ENCODE measurements at places on chromosomes 4 and X.

GRCh38 chr4:10285028-10285427 is 168.4 kb upstream of the WDR1 start:
- no peak for DNase-seq

DNA sequence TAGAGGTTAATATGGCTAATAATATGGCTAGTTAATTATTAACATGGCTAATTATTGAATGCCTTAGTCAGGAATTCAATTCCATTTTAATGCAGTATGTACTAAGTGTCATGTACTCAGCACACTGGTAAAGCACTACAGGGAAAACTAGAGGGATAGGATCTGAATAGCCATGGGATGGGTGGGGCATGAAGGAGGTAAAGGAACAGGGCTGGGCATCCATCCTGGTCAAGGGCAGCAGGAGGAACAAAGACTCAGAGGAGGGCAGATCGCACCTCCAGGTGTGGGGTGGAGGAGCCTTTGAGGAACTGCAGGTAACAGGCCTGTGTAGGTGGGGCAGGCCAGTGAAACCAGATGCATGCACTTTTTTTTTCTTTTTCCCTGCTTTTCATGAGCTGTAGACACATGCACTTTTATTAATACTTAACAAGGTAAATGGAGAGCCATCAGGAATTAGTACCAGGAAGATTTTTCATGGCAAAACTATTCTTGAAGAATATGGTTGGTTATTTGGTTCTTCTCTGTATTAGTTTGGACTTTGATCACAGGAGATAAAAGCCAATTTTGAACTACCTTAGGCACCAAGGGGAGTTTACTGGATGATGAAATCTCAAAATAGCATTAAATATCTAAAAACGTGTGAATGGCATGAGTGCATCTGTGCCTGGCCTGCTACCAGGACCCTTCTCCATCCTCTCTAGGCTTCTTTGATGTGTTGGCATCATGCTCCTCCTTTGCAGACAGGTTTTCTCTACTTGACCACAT is 88.3 kb downstream of the CC2D2A start:
- no peak for DNase-seq

- no peak for DNase-seq
These were observed 53.7 kb downstream of the COQ2 start for GRCh38 chr4:83230928-83231327.

- DNase-seq = no peak
These were observed 126.0 kb upstream of the RBPJ start for GRCh38 chr4:26194764-26195163.

GRCh38 chr4:75908555-75908954 is 6.3 kb upstream of the PPEF2 start:
- no peak for DNase-seq

GRCh38 chrX:10676235-10676957 is 56.0 kb upstream of the MID1 start:
- no peak for DNase-seq

DNA sequence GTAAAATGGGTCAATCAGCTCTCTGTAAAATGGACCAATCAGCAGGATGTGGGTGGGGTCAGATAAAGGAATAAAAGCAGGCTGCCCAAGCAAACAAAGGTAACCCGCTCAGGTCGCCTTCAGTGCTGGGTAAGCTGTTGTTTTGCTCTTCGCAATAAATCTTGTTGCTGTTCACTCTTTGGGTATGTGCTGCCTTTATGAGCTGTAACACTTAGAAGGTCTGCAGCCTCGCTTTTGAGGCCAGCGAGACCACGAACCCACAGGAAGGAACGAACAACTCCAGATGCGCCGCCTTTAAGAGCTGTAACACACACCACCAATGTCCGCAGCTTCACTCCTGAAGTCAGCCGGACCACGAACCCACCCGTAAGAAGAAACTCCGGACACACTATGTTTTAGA is 11.5 kb upstream of the CAMK2D start:
- DNase-seq = no peak

DNA sequence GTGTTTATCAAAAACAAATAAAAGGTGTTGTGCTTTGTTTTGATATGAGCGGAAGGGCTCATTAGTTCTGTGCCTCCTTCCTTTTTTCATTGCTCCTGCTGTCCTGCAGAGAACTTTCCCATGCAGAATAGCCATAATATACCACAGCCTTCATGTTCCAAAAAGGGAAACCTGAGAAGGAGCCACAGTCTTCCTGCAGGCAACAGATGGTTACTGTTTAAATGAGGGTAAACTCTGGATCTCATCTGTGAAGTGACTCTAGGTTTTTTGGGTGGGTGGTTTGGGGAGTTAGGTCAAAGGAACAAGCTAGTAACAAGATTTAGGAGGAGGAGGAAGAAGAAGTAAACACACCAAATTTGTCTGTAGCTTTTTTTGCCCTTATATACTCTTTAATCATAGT is 131.8 kb downstream of the BMPR1B start:
- no peak for DNase-seq

- DNase-seq = no peak
These were observed 72.5 kb upstream of the GRXCR1 start for GRCh38 chr4:42819863-42820514.

DNA sequence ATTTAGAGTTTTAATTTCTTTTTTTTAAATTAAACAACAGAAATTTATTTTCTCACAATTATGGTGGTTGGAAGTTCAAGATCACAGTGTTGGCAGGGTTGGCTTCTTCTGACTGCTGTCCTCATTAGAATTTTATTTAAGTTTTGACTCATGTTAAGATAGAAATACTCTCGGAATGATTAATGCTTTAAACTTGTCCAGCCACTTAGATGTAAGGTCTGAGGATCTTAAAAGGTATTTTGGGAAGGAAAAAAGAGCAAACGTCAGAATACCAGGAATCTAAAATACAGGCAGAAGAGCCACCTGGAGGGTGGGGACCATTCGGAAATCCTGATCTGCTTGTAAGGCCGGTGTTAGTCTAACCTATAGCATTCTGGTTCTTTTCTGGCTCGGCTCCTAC is 423.0 kb upstream of the MAGEB2 start:
- DNase-seq = no peak

DNA sequence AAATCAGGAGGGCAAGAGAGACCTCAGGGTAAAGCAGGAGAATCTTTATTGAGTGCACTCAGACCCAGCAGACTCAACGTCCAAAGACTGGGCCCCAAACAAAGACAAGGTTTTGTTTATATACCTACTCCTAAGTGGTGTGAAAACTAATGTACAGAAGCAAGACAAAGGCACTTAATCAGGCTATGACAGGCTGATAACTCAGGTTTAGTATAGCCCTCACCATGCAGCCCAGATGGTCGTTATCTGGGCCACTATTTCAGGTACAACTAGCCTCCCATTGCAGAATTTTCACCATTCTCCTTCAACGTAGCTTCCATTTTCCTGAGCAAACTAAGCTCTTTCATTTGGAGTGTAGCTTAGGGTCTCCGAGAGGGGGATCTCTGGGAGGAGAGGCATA is 36.9 kb downstream of the SULT1E1 start:
- DNase-seq = no peak

- DNase-seq = no peak
These were observed 6.7 kb downstream of the NRK start for GRCh38 chrX:105829011-105829410.

DNA sequence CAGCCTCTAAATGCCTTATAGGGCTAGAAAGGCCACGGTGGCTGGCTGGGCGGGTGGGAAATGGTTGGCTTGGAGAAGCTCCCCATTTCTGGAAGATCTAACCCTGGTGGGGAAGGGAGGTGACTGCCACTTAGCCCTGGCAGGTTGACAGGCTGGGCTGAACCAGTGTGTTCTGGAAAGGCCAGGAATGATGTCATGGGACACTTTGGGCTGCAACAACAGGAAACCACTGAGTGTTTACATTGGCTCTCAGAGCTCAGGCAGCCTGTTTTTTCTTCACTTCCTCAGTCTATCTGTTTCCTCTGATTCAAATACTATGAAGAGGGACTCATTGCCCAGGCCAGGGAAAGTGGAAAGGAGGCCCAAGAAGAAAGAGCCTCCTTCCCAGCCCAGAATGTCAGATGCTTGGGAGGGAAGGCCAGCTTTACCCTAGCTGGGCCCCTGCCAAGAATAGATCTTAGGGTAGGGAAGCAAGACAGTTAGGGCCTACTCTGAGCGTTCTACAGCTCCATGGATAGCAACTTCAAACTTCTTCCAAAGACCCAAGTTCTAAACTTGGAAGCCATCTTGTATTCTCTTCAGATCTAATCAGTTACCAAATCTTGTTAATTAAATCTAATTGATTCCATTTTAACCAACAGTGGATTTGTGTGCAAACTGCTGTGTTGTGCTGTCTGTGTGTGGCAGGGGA is 65.8 kb upstream of the MSN start:
- DNase-seq = no peak

- DNase-seq = no peak
These were observed 216.3 kb downstream of the ADAMTS3 start for GRCh38 chr4:72352711-72353110.

DNA sequence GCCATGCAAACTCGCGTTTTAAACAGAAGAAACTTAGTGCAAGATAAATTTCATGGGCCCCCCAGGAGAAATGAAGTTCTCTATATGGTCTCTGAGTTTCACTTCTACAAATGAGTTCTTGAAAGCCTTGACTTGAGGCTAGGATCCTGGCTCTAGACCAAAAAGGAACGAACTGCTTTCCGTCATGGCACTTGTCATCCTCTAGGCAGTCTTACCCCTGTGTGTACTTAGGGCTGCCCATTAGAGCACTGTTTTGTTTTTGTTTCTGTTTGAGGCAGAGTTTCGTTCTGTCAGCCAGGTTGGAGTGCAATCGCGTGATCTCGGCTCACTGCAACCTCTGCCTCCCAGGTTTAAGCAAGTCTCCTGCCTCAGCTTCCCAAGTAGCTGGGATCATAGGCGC is 29.0 kb downstream of the RNF4 start:
- DNase-seq = no peak

DNA sequence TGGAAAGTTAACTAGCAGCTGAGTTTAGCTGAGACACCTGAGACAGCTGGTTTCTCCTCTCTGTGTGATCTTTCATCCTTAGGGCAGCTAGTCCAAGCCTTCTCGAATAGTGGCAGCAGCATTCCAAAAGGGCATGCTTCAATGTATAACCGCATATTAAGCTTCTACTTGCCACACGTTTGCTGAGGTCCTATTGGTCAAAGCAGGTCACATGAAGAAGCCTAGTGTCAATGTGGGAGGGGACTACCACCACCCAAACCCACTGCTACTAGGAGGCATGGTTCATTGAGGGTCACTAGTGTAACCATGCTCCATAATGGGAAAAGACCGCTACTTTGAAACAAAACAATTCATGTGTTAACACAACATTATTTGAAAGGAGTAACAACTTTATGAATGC is 314.9 kb upstream of the SMIM31 start:
- no peak for DNase-seq

GRCh38 chrX:42797651-42798269 is 19.8 kb upstream of the PPP1R2C start:
- no peak for DNase-seq

- DNase-seq = no peak
These were observed 369.4 kb downstream of the GASK1B start for GRCh38 chr4:157803421-157803820.

- no peak for DNase-seq
These were observed 22.8 kb downstream of the GPRIN3 start for GRCh38 chr4:89284828-89285227.

- DNase-seq = no peak
These were observed 41.8 kb downstream of the IGFBP7 start for GRCh38 chr4:57068237-57068981.

DNA sequence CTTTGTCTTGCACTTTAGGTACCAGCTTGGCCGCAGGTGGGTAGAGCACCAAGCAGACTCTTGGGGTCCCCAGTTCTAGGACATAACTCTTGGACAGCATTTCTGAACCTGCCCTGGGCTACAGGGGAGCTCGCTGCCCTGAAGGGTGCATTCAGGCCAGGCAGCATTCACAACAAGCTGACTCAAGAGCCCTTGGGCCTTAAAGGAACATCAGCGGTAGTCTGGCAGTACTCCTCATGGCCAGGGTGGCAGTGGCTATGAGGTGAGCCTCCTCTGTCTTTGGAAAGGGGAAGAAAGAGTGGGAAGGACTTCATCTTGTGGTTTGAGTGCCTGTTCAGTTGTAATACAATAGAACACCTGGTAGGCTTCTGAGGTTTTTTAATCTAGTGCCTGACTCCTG is 24.8 kb upstream of the SMARCA5 start:
- DNase-seq = no peak

DNA sequence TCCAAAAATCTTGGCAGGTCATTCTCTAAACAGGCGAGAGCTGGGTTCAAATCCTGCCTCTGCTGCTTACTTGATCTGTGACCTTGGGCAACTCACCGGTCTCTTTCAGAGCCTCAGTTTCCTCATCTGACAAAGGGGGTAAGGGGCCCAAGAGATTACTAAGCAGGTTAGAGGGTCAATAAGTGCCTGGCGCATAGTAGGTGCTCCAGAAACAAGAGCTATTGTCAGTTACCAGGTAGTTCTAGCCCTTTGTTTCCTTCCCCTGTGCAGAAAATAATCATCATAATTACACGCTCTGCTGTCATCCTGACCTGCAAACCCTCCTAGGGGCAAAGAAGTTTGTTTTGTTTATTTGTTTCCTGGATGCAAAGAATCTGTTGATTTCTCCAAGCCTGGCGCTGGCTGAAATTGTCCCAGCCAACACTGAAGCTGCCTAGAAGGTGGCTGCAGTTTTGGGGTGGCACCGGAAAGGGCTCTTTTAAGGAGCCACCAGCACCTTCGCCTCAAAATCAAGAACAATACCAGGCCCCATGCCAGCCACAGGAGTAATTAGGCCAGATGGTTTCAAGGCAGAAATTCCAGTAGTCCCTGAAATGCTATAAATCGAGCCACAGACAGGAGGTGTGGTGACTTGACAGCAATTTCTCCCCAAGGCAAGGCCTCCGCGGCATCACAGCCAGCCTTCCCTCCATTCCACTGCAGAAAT is 10.2 kb upstream of the KIAA0232 start:
- no peak for DNase-seq

Data from epithelial cell of prostate (primary cell).